ENCODE measurements at places on chromosomes 12 and 14.

- DNase-seq = no peak
These were observed 40.2 kb upstream of the LTA4H start for GRCh38 chr12:96075560-96075959.

DNA sequence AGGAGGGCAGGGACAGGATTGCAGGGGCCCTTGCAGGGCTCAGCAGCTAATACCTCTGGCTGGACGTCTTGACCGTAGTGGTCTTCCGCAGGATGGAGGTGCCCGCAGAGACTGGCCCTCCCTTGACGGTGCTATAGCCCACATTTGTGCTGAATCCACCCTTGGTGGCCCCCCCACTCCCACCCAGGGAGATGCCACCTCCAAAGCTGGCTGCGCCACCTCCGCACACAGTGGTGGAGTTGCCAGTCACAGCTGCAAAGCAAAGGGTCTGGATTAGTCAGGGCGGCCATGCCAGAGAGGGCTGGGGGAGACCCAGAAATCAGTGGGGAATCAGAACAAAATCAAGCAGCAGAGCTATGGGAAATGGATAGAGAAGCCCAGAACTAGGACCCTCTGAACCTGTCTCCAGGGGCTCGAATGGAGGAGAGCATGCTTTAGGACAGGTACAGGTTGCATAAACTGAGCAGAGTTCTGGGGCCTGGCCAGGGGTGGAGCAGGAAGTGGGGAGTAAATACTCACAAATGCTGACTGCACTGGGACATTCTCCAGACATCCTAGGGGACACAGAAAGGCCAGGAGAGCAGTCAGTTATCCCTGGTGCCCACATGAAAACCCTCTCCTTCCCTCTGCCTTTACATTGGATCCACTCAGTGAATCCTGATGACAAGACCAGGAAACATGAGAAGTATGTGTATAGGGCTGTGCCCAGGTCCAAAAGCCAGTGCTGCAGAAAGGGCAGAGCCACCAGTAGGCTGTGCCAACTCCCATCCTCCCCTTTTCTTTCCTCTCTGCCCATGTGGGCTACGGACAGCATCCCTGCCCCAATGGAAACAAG is 8.1 kb upstream of the KRT4 start:
- DNase-seq = no peak

DNA sequence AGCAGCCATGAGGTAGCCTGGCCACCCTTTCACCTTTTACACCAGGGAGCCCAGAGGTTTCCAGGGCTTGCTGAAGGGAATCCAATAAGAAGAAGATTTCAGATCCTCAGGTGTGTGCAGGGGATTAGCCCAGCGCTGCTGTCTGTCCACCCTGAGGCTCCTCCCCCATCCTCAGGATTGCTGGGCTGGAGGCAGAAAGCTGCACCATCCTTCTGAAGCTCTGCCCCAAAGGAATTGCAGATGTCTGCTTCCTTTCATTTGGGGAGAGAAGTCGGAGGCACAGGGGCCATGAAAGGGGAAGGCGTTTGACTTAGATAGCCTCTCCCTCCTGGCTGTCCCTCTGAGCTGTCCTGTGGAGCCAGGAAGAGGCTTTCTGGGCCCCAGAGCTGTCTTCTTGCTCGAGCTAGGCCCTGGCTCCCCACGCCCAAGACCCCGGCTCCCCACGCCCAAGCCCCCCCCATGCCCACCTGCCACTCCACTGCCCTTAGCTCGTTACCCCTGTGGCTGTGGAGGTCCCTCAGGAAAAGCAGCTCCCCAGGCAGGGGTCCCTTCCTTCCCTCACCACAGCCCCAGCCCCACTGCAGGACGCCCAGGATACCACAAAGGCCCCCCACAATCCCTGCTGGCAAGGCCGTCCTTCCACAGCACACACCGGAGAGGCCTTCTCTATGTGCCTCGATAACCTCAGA is 359.0 kb downstream of the CACNA1C start:
- DNase-seq = no peak

DNA sequence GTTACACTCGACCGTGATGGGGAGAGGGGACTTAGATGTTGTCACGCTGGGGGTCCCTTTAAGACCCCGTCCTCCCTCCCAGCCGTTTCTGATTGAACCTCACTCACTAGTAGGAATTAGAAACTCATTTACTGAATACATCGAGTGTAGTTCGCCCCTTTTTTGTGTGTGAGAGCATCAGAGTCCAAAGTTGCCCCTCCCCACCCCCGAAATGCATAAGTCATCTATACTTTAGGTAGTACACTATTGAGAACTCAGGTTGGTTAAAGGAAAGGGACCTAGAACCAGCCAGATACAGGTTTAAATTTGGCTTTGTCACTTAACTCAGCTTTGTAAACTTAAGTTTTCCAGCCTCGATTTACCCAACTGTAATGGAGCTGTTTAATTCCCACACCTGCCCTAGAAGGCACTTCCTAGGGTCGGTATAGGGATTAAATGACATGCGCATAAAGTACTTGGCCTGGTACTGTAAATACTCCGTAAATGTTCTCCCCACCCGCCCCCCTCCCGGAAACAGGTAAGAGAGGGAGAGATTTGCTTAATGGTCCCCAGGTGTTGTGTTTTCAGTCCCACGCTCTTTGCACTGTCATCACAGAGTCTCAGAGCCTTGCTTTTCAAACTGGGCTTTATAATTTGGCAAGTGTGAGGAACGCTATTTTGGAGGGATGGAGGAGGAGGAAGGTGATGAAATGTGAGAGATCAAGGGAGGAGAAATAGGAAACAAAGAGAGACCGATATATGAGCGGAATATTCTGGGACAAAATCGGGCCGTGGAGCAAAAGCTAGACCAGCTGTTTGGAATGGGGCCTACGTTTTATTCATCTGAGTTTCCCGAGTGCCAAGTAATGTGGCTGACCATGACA is 897 bp downstream of the SUDS3 start:
- no peak for DNase-seq

- DNase-seq = no peak
These were observed 50.0 kb downstream of the PPFIBP1 start for GRCh38 chr12:27573972-27574371.

DNA sequence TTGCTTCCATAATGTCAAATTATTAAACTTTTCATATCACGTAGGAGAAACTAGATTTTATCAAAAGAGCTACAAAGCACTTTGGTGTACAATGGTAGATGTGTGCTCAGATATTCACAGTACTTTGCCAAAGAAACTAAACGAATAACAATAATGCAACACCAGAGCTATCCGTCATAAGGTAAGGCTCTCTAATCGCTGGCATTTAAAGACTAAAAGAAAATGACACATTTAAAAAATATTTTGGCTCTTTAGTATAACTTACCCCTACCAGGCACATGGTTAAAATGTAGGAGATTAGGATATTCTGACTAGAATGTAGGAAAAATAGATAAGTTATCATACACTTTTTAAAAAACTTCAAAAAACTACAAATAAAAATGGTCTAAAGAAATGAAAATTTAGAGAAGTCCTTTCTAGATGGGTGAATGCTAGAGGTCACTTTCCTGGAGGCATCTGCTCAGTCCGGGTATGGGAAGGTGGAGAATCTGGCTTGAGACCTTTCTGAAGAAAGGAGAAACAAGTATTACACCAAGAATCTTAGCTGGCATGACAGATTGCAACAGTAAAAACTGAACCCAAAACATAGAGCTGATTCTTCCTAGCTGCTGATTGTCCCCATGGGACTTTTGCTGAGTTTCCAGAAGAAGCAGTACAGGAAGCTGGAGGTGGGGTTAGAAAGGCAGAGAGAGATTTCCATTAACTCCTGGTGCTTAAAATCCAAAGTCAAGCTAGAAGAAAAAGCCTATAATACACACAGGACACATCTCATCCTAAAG is 67.9 kb downstream of the FAR2 start:
- no peak for DNase-seq

DNA sequence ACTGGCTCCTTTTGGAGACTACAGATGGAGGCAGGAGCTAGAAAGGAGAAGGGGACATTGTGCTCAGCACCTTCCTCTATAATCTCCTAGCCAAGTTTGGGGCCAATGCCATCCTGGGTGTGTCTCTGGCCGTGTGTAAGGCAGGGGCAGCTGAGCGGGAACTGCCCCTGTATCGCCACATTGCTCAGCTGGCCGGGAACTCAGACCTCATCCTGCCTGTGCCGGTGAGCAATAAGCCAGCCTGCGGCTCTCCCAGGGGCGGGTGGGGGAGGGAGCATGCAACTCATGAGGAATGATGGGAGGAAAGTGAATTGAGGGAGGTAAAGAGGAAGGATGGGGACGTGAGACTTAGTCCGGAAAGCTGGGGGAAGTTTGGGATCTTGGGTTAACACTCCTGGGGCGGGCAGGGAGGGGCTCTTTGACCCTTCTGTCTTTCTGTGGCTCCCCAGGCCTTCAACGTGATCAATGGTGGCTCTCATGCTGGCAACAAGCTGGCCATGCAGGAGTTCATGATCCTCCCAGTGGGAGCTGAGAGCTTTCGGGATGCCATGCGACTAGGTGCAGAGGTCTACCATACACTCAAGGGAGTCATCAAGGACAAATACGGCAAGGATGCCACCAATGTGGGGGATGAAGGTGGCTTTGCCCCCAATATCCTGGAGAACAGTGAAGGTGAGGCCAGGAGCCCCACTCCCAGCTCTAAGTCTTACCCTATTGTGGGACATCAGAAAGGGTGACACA is 3.3 kb downstream of the ENO2 start:
- no peak for DNase-seq

- DNase-seq = no peak
These were observed at the start of gene MMP14 for GRCh38 chr14:22836301-22837113. Gene MMP14, plus strand, starts transcription at chr14:22836585. Its CDS starts 233 bp downstream, at chr14:22836818.

- DNase-seq = no peak
These were observed 174.0 kb upstream of the ARHGAP5 start for GRCh38 chr14:31902945-31903646.

GRCh38 chr12:111034886-111035577 is 114.7 kb upstream of the MYL2 start:
- DNase-seq = no peak

GRCh38 chr12:111011999-111012600 is 91.7 kb upstream of the MYL2 start:
- DNase-seq = no peak

GRCh38 chr14:74347097-74347794 is 1.0 kb upstream of the VRTN start:
- DNase-seq = no peak
